NCI-H1048 (cell line): ENCODE measurements at places on chromosomes 12 and 14.

- DNase-seq = no peak
Measured at GRCh38 chr12:116284396-116284795, 6.9 kb upstream of the MED13L start.

DNA sequence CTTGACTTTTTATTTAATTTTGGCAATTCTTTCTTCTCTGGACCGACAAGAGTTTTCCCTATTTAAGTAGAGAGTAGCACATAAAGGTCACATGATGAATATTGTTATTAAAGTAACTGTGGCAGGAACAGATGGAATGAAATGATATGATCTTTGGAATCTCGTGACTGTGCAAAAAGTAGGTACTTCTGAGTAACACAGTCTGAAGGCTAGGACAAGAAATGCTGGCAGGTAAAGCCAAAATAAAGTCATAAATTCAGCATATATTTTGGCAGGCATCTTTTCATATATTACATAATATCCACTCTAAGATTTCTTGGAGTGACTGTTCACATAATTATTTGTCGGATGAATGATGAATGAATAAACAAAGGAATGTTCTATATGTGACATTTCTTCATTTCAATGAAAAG is 121.4 kb downstream of the EFCAB11 start:
- no peak for DNase-seq

DNA sequence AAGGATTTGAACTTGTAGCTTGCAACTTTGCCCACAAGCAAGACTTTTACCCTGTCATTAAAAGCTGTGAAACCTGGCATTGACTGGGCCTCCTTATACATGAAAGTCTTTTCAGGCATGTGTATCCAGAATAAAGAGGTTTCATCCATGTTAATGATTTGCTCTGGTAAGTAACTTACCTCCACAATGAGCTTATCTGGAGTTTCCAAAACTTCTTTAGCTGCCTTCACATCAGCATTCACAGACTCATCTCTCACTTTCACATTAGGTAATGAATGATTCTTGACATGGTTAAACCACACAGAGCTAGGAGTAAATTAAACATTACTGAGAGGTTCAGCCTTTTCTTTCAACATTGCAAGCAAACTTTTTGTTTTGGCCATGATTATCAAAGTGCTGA is 234.4 kb upstream of the CLEC14A start:
- DNase-seq = no peak

DNA sequence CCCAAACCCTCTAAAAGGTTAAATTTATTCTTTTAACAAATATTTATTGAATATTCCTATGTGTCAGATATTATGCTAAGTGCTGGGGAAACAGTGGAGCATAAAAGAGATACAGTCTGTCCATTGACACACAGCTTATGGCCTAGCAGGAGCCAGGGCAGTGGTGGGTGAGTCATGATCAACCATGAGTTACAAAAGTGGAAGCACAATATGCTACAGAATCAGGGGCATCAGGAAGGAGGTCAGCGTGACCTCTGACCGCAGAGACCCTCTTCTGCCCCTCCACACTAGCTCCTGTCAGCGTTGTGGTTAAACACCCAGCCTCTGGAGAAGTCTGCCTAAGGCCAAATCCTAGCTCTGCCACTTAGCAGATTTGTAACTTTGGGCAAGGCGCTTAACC is 4.7 kb upstream of the PPP1R1A start:
- DNase-seq = no peak

DNA sequence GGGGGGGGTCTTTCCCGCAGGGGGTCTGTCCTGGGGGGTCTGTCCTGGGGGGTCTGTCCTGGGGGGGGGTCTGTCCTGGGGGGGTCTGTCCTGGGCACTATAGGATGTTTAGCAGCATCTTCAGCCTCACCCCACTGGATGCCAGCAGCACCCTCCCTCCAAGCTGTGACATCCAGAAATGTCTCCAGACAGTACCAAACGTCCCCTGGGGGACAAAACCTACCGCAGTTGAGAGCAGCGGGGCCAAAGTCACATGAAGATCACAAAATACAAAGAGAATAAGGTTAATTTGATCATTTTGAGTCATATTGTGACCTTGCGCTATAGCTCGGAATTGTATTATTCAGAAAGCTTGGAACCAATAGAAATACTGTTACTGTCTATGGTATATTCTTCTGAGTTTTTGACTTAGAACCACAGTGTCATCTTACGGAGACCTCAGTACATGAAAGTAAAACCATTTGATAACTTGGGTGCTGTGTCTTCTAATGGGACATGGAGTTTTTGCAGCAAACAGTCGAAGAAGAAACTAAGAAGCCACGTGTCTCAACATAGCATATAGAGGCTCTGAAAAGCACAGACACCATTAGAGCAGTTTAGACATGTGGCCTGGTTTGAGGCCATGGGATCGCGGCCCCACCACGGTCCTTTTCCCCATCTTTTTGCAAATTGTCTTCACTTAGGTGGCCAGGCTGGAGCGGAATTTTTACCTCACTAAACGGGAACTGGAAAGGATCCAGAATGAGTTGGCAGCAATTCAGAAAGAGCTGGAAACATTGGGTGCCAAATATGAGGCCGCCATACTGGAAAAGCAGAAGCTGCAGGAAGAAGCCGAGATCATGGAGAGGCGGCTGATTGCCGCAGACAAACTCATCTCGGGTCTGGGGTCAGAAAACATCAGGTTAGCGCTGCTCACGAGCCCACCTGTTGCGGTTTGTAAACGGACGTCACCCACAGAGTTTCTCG is 59.9 kb downstream of the CCDC92 start:
- DNase-seq = no peak
